ENCODE measurements at places on chromosomes 12 and 14. TPM values are rescaled to one million over a fixed set of nuclear protein-coding genes. Genes with fewer than 3 reads are reported as not detected.

Gene CDKL1
- 5.9 TPM for polyA plus RNA-seq

GRCh38 chr14:97874394-97874793 lies 1077.2 kb downstream of the VRK1 start:
- no peaks in the 10 kb centered on the region for H3K36me3 ChIP-seq
- no peak for DNase-seq
- H3K4me3 ChIP-seq, result no peak overlapping the region
- no peaks in the 10 kb centered on the region for H3K4me1 ChIP-seq

DNA sequence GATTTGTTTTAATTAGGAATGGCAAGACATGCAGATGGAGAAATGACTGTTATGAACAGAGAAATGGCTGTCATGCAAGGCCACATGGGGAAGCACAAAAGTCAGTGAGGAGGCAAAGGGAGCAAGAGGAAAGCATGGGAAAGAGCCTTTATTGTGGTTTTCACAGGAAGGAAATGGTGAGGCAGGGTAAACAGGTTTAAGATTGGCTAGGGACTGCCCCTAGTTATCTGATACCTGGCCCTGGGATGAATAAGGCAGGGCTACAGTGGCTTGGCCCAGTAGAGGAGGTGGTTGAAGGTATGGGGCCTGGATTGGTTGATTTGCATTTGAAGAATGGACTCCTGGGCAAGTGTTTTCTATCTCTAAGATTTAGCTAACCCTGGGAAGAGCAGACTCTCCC lies 168.7 kb upstream of the CNOT2 start:
- DNase-seq, result no peak
- H3K36me3 ChIP-seq, result no peaks in the 10 kb centered on the region
- no peaks in the 10 kb centered on the region for H3K4me1 ChIP-seq
- H3K4me3 ChIP-seq, result no peak overlapping the region

GRCh38 chr12:85036234-85036707 lies at the start of the genes LRRIQ1 and TSPAN19:
TSS of gene LRRIQ1 (plus strand) at chr12:85036351. CDS start at chr12:85038177, 1,826 bp downstream.
TSS of gene TSPAN19 (minus strand) at chr12:85036277. CDS start at chr12:85029946, 6,331 bp downstream.
- no peaks in the 10 kb centered on the region for H3K27me3 ChIP-seq
- H3K4me3 ChIP-seq, result peak within 1 kb of the TSS; percentile 49
- H3K36me3 ChIP-seq, result no peaks in the 10 kb centered on the region
- no peaks in the 10 kb centered on the region for H3K4me1 ChIP-seq
- no peak within 1 kb of the TSS for H3K27ac ChIP-seq

DNA sequence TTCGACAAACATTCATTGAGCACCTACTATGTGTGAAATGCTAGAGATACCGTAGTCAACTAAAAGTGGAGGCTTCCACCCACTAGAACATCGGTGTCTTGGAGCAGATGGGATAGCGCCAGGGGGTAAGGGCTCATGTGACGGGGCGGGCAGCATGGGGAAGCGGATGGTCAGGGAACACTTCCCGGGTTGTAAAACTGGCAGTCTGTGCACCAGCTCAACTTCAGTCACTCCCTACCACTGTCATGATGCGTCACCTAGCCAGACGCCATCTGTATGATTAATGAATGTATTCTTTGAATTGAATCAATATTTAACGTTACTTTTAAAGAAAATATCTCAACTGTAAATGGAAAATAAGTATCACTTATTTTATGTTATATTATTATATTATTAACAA lies 93.5 kb downstream of the PIWIL1 start:
- no peak overlapping the region for H3K27ac ChIP-seq
- no peak overlapping the region for H3K4me3 ChIP-seq
- H3K36me3 ChIP-seq, result no peaks in the 10 kb centered on the region
- no peaks in the 10 kb centered on the region for H3K27me3 ChIP-seq
- DNase-seq, result no peak

Measured in small intestine (tissue), 16 donors.